Stimulated activated CD8-positive, alpha-beta memory T cell treated with anti-CD3 and anti-CD28 coated beads, Interleukin-4, amount 100 ng/mL, for 48 hours (primary cell): ENCODE measurements at places on chromosomes 11 and 22.

DNA sequence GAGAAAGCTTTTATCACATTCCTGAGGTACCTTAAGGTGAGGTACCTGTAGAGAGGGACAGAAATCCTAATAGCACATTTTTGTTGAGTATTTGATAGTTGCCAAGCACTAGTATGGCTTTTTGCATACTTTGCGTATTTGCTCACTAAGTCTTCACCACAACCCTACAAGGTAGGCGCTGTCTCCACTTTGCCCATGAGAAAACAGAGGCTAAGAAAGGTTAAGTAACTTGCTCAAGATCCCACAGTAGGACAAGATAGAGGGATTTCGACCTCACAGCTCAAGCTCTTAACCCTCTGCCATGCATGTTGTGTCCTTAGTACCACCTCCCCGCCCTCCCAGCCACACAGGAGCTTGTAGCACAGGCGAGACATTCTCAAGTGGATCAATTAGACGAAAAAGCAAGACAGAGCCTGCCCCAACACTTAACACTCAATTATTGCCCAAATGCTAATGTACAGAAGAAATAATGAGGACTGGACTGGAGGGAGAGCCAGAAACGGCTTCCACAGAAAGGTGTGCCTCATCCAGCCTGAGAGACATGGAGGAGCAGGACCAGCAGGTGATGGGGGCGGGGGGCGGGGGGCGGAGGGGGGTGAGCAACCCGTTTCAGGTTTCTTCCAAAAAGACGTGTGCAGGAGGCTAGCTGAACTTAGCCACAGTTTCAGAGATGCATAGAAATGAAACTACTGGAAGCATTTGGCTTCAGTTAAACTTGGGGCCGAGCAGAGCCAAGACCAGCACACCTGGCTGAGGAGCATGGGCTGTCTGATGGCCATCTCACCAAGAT is 26.7 kb upstream of the CD44 start:
- no peak for DNase-seq

DNA sequence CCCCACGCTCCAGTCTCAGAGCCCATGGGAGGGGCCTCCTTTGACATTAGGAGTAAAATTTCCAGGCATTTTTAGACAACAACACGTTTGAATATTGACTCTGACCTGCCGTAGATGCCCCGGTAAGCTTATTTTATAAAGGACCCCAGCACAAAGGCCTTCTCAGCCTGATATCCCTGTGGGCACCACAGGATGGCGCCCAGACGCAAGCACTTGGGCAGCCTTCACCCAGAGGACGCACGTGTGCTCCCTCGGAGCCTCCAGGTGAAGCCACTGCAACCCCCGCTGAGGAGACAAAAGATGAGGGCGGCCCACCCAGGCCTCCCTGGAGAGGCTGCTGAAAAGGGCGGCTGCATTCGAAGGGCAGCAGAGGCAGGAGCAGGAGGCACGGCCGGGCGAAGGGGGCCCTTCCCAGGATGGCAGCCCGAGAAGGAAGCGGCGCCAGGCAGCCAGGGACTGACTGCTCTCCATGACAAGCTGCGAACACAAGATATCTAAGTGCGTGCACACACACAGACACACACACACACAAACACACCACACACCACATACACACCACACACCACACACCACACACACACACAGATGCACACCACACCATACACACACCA is 15.2 kb upstream of the TH start:
- peak; percentile 64 for DNase-seq

DNA sequence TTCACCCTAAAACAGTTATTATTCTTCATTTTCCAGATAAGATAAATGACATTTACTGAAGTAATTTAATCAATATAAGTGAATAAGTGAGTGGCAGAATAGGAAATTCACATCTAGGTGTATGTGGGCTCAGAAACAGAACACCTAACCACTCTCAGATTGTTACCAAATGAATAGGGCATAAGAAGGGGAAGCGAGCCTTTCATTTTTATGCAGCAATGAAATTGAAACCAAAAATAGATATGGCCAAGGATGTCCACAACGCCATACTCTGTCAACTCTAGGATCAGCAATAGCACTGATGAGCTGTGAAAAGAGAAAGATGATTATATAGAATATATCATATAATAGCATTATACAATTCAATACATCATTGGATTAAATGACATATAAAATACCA is 398.1 kb upstream of the API5 start:
- DNase-seq, result no peak

GRCh38 chr11:44120169-44120568 is 24.7 kb downstream of the EXT2 start:
- no peak for DNase-seq

DNA sequence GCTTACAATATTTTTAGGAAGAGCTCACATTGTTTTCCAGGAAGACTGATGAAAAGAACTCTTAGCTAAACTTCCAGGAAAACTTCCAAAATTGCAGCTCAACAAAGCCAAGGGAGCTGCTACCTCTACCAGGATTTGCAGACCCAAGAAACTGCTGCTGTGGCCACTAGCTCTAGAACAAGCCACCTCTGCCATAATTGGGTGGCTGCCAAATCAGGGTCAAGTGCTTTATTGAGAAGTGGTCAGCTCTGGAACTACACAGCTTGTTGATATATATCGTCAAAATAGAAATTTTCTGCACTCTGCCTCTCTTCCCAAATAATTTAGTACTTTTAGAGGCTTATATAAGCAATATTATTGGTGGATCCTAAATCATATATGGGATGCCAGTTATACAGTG is 371.8 kb upstream of the CHORDC1 start:
- no peak for DNase-seq

DNA sequence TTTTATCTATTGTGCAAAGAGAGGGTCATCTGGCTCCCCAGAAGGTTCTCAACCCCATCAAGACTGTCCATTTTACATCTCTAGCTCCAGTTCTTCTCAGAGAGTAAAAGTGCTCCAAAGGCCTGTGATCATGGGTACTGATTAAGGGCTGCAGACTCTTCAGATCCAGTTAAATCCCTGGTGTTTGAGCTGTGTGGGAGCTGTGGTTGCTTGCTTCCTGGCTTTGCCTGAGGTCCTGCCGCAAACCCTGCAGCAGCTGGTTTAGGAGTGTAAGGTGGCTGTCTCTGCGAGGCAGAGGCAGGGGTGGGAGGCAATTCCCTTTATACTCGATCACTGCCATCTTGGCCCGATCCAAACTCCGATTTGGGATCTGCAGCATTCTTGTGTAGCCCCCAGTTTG is 1.2 kb downstream of the MRPL17 start:
- no peak for DNase-seq

GRCh38 chr11:134589129-134589528 is 177.1 kb upstream of the B3GAT1 start:
- no peak for DNase-seq

GRCh38 chr11:43922744-43923405 is 19.6 kb upstream of the C11orf96 start:
- DNase-seq, result no peak

DNA sequence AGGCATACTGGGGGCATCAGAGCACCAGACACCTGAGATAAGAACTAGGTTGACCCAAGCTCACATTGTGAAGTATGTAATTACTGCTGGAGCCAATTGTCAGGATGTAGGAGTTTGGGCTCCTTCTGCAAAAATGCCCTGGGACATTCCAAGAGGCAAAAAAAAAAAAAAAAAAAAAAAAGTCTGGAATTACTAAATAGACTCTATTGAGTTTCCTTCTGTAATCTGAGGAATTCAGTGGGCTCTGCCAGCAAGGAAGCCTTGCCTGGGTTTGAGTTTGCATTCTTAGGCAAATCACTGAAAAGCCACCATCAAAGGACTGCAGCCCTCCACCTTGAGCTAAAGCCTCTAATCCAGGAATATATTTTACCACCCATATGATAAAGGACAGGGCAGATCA is 8.0 kb upstream of the CAVIN3 start:
- no peak for DNase-seq

GRCh38 chr11:117303646-117304315 is 12.3 kb downstream of the BACE1 start:
- DNase-seq, result no peak

DNA sequence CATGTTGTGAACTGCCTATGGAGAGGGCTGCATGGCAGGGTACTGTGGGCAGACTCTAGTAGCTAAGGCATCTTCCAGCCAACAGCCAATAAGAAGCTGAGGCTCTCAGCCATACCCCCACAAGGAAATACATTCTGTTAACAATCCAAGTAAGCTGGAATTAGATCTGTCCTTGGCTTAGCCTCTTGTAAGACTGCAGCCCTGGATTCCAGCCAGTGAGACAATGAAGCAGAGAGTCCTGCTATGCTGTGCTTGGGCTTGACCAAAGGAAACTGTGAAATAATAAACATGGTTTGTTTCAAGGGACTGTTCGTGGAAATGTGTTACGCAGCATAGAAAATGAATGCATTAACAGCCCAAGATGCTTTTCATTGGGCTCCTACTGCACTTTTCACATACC is 1097.4 kb upstream of the CCDC90B start:
- DNase-seq, result no peak

DNA sequence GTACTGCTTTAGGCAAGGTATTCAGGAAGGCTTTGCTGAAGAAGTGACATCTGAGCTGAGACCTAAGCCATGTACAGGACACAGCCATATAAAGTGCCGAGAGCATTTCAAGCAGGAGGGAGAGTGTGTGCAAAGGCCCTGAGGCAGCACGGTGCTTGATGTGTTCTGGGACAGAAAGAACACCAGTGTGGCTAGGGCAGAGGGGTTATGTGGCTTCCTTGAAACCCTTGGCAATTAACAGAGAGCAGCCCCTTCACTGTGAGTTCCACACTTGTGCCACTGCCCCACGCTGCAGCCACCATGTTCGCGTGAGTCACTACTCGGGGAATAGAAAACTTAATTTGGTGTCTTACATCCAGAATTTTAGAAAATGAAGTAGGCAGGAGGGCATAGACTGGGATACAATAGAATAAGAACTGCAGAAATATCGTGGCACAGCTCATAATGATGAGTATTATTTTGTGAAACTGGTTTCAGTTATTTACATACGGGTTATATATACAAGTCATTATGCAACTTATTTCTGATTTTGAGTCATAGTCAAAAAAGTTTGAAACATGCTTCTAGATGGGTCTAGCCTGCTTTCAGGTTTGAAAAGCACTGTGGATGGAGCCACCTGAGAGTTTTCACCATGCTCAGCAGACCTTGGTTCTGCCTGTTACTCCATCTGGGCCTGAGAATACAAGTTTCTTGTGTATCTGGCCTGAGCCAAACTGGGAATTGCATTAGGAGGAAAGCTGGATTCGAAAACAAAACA is 11.8 kb downstream of the IL10RA start:
- peak; percentile 72 for DNase-seq

DNA sequence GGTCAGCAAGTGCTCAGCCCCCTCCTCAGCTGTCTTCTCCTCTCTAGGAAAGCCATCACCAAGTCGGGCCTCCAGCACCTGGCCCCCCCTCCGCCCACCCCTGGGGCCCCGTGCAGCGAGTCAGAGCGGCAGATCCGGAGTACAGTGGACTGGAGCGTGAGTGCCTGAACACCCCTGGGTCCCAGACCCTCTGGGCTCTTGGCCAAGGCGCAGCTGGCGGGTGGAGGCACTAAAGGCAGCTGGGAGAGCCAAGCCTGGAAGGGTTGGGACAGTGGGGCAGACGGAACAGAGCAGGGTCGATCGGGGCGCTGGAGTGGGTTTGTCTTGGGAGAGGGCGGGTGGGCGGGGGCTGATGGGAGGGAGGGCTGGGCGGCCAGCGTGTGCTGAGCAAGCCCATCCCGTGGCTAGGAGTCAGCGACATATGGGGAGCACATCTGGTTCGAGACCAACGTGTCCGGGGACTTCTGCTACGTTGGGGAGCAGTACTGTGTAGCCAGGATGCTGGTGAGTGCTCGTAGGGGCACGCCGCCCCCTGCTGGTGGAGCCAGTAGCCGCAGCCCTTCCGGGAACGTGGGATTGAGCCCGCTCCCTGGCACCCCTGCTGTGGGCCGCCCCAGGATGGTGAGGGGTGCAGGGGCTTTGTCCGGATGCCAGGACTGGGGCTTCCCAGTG is 14.1 kb upstream of the MDK start:
- DNase-seq, result peak; percentile 89

GRCh38 chr22:23908587-23909205 is 14.5 kb downstream of the MIF start:
- no peak for DNase-seq

DNA sequence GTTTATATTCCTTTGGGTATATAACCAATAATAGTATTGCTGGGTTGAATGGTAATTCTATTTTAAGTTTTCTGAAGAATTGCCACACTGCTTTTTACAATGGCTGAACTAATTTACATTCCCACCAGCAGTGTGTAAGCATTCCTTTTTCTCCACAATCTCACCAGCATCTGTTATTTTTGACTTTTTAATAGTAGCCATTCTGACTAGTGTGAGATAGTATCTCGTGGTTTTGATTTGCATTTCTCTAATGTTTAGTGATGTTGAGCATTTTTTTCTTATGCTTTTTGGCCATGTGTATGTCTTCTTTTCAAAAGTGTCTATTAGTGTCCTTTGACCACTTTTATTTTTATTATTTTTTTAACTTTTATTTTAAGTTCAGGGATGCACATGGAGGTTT is 275.3 kb downstream of the METTL15 start:
- DNase-seq, result no peak

DNA sequence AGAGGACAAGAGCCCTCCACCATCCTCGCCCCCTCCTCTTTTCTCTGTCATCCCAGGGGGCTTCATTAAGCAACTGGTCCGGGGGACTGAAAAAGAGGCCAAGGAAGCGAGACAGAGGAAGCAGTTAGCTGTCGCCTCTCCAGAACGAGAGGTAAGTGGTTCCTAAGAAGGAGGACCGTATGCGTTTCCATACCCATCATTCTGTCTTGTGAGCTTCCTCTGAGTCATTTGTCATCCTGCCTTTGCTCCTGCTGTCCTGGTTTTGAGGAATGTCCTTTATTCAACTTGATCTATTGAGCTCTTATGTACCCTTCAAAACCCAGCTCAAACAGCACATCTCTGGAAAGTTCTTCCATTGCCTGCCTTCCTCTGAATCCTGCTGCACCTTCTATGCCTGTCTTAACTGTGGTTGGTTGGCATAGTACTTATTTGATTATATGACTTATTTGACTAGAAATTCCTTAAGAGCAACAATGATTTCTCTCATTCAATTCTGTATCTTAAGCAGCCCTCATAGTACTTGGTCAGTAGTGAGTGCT is 21.3 kb downstream of the MYO18B start:
- DNase-seq, result no peak

DNA sequence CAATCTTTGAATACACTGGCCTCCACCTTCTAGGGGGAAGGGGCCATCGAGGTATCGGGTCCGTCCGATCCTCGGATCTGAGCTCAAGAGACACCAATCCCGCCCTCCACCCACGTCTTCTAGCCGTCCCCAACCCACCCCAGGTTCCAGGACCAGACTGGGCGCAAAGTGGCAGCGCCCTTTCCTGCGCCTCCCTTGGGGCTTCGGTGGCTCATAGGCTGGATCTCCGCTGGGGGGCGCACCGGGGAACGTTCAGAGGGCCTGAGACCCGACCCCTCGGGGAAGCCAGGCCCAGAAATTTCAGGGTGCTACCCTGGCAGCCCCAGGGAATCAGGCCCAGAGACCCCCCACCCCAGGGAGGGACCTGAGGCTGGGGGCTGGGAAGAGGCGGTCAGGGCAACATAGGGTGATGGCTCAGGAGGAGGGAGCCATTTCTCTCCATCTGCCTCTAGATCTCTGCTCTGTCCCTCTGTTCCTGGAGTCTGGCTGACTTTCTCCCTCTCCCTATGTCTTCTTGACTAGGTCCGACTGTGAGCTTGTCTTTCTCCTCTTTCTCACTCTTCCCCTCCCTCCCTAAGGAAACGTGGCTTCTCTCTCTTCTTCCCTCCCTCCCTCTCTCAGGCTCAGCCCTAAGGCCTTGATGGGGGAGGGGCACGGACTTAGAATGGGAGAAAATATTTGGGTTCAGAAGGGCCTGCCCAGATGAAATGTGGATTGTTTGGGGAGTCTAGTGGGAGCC is 1.1 kb downstream of the CREB3L1 start:
- peak; percentile 73 for DNase-seq
